ENCODE measurements at places on chromosomes 7 and 10.

GRCh38 chr10:112954974-112955581 lies 5.0 kb downstream of the TCF7L2 start:
- no peak for DNase-seq

DNA sequence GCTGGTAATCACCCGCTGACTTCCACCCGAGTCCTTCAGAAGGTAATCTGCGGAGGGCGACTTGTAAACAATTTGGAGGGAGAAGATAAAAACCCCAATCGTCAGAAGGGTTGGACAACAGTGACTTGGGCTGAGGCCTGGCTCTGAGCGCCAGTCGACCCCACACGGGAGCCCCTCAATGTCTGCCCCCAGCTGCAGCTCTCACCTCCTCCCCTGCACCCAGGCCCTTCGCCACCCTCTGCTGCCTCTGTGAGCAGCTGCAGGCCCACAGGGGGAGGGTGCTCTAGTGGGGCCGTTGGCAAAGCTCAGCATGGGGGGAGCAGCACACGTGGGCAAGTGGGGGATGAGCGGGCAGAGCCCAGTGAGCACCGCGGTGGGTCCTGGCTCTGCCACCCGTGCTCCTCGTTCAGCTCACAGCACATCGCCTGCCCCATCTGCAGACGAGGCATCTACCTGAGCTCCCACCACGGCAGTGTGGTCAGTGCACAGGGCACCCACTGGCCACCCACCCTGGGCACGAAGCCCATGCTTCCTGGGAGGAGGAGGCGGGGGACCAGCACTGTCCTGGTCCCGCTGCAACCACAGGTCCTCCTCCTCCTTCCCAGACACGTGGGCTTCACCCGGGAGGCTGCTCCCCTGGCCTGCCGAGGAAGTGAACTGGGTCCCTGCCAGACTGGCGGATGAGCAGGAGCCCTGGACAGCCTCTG lies 280.5 kb downstream of the ELFN1 start:
- no peak for DNase-seq

- no peak for DNase-seq
Observed at GRCh38 chr10:50395271-50395670, 144.0 kb upstream of the ASAH2 start.

GRCh38 chr10:110989016-110989415 lies 69.6 kb downstream of the SHOC2 start:
- no peak for DNase-seq

Data from upper lobe of right lung (tissue), 1 donor.